ENCODE measurements at places on chromosomes 7 and 10.

- no peak for DNase-seq
Measured at GRCh38 chr7:17474724-17475344, 176.4 kb downstream of the AHR start.

DNA sequence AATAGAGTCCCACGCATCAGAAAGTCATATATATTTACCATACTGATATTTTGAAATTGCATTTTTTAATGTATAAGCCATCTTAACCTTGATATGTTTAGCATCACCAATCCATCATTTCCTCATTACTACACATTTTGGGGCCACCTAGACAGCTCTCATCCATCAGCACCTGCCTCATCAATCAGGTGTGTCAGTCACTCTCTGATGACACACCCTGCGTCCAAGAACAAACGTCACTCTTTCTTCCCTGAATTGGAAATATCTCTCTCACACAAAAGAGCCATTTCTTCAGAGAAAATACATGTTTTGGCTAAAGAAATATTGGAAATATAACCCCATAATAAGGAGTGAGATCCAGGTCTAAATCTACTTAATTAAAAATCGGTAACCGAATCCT, 38.9 kb upstream of the RSU1 start:
- DNase-seq, result no peak

GRCh38 chr7:107286751-107287621, 118.2 kb downstream of the HBP1 start:
- DNase-seq, result peak; percentile 0

- DNase-seq, result no peak
Measured at GRCh38 chr10:110224992-110225391, 17.6 kb downstream of the MXI1 start.

GRCh38 chr7:124667312-124668153, 98.1 kb downstream of the GPR37 start:
- no peak for DNase-seq

- DNase-seq, result no peak
Measured at GRCh38 chr10:77967611-77968022, 41.1 kb upstream of the DLG5 start.

Data from AG09319 (cell line).